ENCODE measurements at places on chromosomes 1 and 21.

GRCh38 chr1:79380078-79380477 lies 373.5 kb upstream of the ADGRL4 start:
- DNase-seq = no peak

GRCh38 chr1:161177112-161177935 lies at the start of gene B4GALT3:
Gene B4GALT3, minus strand, starts transcription at chr1:161177507. Its CDS starts 1,447 bp downstream, at chr1:161176060.
- DNase-seq = no peak

GRCh38 chr1:68173936-68174737 lies 58.2 kb downstream of the WLS start:
- DNase-seq = no peak

- DNase-seq = no peak
These were observed 145.4 kb downstream of the SLC30A10 start for GRCh38 chr1:219782929-219783328.

- no peak for DNase-seq
These were observed 9.2 kb downstream of the POU3F1 start for GRCh38 chr1:38037221-38037939.

- DNase-seq = no peak
These were observed 175.7 kb downstream of the CHRM3 start for GRCh38 chr1:239562095-239562494.

- no peak for DNase-seq
These were observed 362.3 kb upstream of the VAMP3 start for GRCh38 chr1:7408771-7409150.

- DNase-seq = no peak
These were observed 126.5 kb upstream of the KCNK1 start for GRCh38 chr1:233487408-233487807.

DNA sequence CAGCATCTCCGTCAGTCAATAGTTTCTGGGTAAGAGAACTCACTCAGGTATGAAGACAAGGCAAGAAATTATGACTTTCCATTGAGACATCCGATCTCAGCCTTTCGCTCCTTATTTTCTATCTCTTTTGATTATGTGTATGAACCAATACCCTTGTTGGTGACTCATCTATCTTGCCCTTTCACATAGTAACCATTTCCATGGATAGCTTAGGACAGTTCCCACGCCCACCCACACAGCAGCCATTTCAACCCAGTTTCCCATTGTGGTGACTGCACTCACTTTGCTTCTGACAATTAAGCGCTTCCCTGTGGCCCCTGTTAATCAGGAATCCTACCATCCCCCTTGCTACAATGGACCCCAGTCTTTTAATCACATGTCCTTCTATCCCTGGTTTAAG lies 210.6 kb upstream of the ADGRL2 start:
- DNase-seq = no peak

DNA sequence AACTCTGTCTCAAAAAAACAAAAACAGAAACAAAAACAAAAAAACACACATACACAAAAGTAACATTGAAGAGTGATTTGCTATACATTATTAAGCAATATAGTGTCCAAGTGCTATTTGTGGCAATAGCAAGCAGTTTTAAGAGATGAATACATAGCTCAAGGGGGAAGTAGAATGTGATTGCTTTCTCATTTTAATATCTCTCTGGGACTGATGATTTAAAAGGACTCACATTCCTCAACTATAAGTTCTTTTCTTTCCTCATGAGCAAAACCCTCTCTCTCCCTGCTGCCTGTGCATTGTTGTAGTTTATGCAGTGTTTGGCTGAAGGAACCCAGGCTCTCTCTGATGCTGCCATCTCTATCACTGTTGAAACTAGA lies 47.0 kb upstream of the CSF1 start:
- DNase-seq = no peak

GRCh38 chr1:235882816-235883215 lies 16.1 kb upstream of the LYST start:
- no peak for DNase-seq

- no peak for DNase-seq
These were observed 89.8 kb upstream of the WLS start for GRCh38 chr1:68322096-68322495.

DNA sequence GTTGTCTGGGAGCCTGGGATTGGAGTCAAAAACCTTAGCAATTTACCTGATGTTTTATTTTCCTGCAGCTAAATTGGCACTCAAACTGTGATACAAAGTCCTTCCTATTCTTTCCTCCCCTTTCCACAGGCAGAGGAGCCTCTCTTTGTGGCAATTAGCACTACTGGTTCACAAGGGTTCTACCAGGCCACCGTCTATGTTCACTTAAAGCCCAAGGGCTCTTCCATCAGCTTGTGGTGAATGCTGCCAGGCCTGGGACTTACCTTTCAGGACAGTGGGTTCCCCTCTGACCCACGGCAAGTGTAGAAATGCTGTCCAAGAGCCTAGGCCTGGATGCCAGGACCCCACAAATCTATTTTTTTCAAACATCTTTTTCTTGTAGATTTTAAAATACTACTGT lies 251.9 kb upstream of the B3GALT2 start:
- no peak for DNase-seq

- DNase-seq = no peak
These were observed 1.6 kb downstream of the NSUN4 start for GRCh38 chr1:46342084-46342656.

GRCh38 chr1:175361476-175361875 lies 168.9 kb upstream of the KIAA0040 start:
- DNase-seq = no peak

- DNase-seq = no peak
These were observed 575.0 kb upstream of the CHRM3 start for GRCh38 chr1:238811211-238811879.

GRCh38 chr1:84345220-84345619 lies 43.7 kb downstream of the SAMD13 start:
- no peak for DNase-seq

Measured in NCI-H1436 treated with DMSO at 0.1 percent for 48 hours (cell line).